Dermis microvascular lymphatic vessel endothelial cell (primary cell): ENCODE measurements at places on chromosomes 1 and 21. TPM values are rescaled to one million over a fixed set of nuclear protein-coding genes. Genes with fewer than 3 reads are reported as not detected.

DNA sequence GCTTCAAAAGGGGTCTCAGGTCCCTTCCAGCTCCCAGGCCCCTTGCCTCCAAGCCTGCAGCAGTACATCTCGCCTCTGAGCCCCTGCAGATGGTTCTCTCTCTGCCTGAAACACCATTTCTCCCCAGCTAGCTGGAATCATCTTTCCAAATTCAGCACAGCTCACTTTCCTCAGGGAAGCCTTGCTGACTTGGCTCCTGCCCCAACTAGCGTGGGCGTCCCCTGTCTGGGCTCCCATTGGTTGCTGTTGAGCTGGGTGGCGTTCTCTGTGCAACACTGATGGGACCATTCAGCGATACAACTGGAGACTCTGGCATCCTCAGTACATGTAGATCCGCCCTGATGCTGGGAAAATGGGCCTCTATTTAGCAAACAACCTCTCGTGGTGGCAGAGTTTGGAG is 141.3 kb upstream of the IGSF21 start:
- no peak for DNase-seq

GRCh38 chr1:39840507-39840906 is 42.8 kb downstream of the TRIT1 start:
- DNase-seq: no peak

MASP2 gene
- total RNA-seq: not detected in 2 replicates

DNA sequence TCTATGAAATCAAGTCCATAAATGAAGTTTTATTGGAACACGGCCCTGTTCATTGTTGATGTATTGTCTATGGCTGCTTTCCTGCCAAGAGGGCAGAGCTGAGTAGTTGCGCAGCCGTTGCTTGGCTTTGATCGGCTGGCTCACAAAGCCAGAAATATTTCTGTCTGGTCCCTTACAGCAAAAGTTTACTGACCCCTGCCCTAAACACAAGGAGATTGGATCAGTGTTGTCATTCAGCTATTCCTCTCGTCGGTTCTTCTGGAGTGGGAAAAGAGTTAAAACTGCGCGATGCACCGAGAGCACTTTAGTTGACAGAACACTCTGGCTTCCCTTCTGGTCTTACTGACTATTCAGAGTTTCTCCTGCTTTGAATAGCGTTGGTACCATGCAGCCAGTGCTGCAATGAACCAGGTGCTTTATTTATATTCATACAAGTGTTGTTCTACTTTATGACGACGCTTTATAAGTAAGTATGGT is 868 bp downstream of the ZBTB40 start:
- peak; percentile 60 for DNase-seq

GRCh38 chr1:72623299-72623708 is 341.0 kb upstream of the NEGR1 start:
- DNase-seq: peak; percentile 33

DSCAM gene
- total RNA-seq: 0.51 TPM in 1 of 2 replicates, not detected in the other

C1orf94 gene
- not detected in 2 replicates for total RNA-seq

COL8A2 gene
- total RNA-seq: 1.0 and 2.3 TPM in 2 replicates

DNA sequence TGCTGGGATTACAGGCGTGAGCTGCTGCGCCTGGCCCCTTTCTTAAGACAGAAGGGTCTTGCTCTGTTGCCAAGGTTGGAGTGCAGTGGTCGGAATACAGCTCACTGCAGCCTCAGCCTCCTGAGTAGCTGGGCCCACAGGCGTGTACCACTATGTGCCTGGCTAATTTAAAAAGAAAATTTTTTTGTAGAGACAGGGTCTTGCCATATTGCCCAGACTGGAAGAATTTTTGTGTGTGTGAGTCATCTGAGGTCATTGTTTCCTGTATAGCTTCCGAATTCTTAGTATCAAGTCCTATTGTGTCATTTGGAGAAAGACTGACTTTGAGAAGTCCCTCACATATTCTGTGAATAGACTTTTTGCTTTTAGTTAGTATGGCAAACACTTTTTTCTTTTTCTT is 4.7 kb downstream of the SZRD1 start:
- DNase-seq: peak; percentile 66

DNA sequence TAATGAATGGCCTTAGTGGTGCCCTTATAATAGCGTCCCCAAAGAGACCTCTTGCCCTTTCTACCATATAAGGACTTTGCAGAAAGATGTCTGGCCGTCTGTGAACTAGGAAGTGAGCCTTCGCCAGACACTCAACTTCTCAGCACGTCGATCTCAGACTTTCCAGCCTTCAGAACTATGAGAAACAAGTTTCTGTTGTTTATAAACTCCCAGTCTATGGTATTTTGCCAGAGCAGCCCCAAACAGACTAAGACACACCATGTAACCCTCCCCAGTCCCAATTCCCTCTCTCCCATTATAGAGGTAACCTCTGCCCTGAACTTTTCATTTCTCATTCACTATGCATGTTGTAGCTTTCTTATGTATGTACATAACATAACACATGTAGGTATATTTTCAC is 55.7 kb downstream of the NID1 start:
- no peak for DNase-seq

GRCh38 chr21:46634966-46635323 is 529 bp upstream of the PRMT2 start:
- peak; percentile 79 for DNase-seq

- DNase-seq: no peak
These were observed 99.9 kb upstream of the RUNX3 start for GRCh38 chr1:25030012-25030411.

- no peak for DNase-seq
These were observed 78.4 kb upstream of the DNAJC6 start for GRCh38 chr1:65230731-65231481.

DNA sequence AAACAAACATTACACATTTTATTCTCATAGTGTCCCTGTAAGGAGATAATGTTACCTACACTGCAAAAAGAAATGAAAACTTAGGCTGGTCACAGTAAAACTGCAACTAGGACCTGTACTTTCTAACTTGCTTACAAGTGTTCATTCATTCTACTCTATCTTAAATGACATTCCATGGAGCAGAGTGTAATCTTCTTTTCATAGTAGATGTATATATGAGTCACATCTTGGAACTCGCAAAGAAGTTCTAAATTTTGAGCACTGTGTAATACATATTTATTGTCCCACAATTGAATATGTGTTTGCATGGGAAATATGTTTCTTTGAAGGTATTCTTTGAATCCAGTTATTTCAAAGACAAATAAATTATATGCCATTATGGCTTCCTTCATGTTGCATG is 1258.5 kb upstream of the ADGRL2 start:
- DNase-seq: no peak

DNA sequence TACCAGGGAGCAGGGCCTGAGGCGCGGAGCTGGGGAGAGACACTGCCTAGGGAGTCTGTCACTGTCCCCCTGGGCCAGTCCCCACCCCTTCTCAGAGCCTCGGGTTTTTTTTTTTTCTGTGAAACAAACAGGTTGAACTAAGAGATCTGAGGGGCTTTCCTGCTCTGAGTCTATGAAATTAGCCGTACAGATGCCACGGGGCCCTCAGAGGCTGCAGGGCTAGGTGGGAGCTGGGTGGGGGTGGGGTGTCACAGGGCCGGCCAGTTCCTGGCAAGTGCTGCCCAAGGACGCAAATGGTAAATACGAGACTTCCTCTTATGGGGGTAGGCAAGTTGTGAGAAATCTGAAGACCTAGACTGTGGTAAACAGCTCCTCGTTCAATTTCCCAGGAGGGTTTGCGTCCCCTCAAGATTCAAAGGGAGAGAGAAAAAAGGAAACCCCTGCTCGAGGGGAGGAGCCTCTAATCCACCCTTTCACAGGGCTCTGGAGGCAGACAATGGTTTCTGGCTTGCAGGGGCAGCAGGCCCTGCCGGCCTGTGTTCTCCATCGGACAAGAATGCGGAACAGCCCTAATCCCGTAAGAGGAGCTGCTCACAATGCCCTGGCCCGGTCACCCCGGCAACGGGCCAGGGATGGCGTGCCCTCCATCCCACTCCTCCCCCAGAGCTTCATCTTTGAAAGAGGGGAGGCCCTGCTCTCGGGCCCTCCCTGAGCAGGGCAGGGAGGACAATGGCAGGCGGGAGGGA is 7.8 kb downstream of the NUAK2 start:
- DNase-seq: peak; percentile 43

DNA sequence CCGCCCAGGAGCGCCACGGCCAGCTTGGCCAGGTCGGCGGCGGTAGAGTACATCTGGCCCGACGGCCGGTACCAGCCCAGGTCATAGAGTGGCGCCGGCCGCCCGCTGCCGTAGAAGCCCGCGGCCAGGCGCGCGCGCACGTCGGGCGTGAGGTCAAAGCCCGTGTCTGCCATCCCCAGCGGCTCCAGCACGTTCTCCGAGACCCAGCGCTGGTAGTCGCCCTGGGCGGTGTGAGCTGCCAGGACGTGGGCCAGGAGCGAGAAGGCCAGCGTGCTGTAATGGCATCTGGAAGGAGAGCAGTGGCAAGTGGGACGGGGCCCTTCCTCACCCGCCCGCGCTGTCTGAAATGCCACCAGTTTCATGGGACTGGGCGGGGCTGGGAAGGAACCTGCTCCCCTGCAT is 18.9 kb downstream of the LACTBL1 start:
- no peak for DNase-seq

GRCh38 chr1:233006541-233006973 is 56.1 kb downstream of the NTPCR start:
- no peak for DNase-seq

SH3BGR gene
- total RNA-seq: 0.13 and 0.51 TPM in 2 replicates

CLCC1 gene
- total RNA-seq: 18.9 and 20.9 TPM in 2 replicates

SMIM11 gene
- total RNA-seq: 1.4 and 5.6 TPM in 2 replicates

- no peak for DNase-seq
These were observed 204.6 kb upstream of the TMPRSS15 start for GRCh38 chr21:18608226-18608625.

GRCh38 chr21:36640721-36641244 is 58.1 kb upstream of the SIM2 start:
- DNase-seq: no peak

DNA sequence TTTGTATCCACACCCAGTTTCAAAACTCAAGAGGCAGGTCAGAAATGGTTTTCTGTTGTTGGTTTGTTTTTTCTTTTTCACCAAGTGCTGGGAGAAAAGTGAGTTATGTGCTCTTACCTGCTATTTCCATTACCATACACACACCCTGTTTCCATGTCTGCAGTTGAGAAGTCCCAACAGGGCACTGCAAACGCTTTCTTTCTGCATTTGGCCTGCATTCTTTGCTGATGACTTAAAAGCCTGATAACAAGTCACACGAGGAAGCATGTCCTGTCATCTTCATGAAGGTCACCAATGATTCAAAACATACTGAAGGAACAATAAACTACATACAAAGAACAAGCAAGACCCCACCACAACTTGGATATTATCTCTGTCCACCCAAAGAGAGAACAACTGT is 24.8 kb upstream of the KCNE1 start:
- no peak for DNase-seq

DNA sequence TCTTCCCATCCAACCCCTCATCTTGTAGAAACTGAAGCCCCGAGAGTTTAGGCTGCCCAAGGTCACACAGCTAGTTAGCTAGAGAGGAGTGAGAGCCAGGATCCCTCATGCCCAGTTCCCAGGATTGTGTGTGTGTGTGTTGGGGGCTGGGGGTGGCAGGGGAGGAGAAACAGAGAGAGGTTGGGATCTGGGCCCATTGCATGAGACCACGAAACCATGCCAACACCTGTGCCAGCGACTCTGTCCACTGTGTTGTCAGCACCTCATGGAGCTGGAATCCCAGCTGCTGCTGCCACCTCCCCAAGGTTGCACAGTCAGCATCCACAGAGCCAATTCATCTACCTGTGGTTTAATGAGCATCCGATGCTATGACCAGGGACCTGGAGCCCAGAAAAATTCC is 115.4 kb upstream of the ZC3H12A start:
- no peak for DNase-seq

CELA2A gene
- total RNA-seq: not detected in 2 replicates

F13B gene
- not detected in 2 replicates for total RNA-seq

GRCh38 chr1:17078991-17079868 is 25.4 kb upstream of the SDHB start:
- no peak for DNase-seq

DNA sequence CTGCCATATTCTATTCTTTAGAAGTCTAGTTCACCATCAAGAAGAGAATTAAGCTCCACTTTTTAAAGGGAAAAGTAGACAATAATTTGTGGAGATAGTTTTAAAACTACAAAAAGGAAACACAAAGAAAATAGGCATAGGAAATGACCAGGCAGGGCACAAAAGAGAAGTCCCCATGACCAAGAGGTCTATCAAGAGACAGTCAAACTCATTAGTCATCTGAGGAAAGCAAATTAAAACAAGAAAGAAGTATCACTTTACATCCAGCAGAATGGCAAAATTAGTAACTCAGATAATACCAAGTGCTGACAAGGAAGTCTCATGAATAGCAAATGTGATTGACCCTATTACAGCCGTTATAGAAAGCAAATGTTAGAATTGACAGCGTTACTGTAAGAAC is 243.7 kb upstream of the SNX7 start:
- no peak for DNase-seq

RXFP4 gene
- total RNA-seq: not detected in 2 replicates

DNA sequence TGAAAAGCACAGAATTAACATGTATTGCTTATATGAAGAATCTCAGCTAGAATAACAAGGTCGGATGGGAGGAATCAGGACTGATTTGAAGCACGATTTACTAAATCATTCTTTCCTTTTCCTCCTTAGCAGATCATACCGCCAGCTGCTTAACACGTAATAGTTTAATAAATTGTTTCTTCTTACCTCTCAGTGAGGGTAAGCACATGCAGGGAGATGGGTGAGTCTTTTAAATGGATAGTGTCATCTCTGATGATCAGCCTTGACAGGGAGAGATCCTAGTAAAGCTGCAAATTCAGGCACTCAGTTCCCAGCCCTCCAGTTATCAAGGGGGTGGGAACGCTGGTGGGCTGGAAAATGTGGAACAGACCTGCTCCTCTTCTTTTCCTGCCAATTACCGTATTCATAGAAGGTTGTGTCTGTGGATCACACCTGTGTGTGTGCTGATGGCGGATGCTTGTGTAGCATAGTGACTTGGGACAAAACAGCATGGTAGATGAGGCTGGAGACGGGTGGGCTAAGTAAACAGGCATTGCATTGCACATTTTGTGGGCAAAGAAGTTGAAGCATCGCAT is 30.7 kb downstream of the NTPCR start:
- DNase-seq: no peak

THEM5 gene
- total RNA-seq: not detected in 2 replicates

LMOD1 gene
- total RNA-seq: under 0.01 TPM in 1 of 2 replicates, not detected in the other

GRCh38 chr1:178644308-178645120 is 80.5 kb upstream of the RALGPS2 start:
- DNase-seq: peak; percentile 90

FABP3 gene
- 0.13 and 1.3 TPM in 2 replicates for total RNA-seq

OR2T29 gene
- total RNA-seq: not detected in 2 replicates

DNA sequence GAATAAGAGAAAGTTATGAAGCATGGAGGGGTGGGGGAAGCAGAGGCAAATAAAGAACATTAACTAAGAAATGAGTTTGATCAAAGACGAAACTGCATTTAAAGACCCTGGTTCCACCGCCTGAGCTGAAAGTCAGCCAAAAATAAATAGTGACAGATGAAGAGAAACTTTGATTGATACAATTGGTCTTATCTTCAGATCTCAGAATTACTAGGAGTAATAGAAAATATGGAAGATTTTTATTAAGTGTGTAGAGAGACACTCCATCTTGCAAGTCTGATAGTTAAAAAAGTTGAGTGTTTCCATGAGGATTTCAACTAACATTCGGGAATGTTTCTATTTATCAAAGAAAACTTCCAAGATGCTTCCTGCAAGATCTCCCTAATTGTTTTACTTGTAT is 418.2 kb upstream of the ADGRL2 start:
- no peak for DNase-seq

- no peak for DNase-seq
These were observed 78.3 kb downstream of the PSMG1 start for GRCh38 chr21:39104911-39105310.
